ENCODE measurements at places on chromosomes 12 and 14.
A peak's percentile ranks its signal among the peaks of the same experiment; 100 is the strongest.

DNA sequence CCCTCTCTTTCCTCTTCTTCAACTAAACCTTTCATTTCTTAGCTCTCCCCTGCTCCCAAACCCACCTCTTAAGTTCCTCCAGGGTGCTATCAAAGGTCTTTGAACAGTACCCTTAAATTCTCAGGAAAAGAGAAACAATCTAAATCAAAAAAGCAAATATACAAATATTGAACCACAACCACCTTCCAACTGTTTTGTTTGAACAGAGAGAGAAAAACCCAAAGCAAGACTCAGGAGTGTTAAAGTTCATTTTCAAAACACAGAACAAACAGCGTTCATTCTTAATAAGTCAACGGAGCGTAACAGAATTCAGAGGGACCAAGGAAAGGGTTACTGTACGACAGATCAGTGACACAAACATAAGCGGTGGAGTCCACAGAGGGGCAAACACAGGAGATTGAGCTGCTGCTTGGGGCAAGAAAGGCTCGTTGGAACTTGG is 73.3 kb downstream of the NDUFA12 start:
- no peak for DNase-seq

GRCh38 chr12:26691234-26691970 is 141.6 kb downstream of the ITPR2 start:
- peak; percentile 7 for DNase-seq

GRCh38 chr12:2666846-2667245 is 127.9 kb upstream of the FKBP4 start:
- no peak for DNase-seq

- no peak for DNase-seq
Measured at GRCh38 chr12:100114574-100114973, 28.1 kb downstream of the BLTP3B start.

- DNase-seq: peak; percentile 54
Measured at GRCh38 chr14:32078023-32078857, 1.1 kb downstream of the ARHGAP5 start.

GRCh38 chr14:103312006-103312635 is 21.9 kb upstream of the EIF5 start:
- DNase-seq: no peak

DNA sequence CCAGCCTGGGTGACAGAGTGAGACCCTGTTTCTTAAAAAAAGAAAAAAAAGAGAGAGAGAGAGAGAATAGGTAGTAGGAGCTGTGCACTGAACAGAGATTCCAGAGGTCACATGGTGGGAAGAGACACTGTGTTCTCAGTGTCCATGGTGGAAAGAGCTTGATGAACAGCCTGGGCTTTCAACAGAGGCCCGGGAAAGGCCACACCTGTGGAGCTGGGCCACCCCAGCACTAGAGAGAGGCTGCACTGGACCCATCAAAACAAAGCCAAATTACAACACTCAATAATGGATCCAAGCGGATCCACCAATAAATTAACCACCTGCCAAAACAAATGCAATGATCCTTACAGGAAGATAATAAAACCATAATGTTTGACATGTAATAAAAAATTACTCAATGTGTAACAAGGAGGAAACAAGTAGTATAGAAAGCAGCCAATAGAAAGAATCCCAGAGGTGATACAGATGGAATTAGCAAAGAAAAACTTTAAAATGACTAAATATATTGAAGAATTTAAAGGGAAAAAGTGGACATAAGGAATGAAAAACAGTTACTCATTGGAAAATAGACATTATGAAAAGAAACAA is 44.8 kb upstream of the BCL2L14 start:
- DNase-seq: no peak

DNA sequence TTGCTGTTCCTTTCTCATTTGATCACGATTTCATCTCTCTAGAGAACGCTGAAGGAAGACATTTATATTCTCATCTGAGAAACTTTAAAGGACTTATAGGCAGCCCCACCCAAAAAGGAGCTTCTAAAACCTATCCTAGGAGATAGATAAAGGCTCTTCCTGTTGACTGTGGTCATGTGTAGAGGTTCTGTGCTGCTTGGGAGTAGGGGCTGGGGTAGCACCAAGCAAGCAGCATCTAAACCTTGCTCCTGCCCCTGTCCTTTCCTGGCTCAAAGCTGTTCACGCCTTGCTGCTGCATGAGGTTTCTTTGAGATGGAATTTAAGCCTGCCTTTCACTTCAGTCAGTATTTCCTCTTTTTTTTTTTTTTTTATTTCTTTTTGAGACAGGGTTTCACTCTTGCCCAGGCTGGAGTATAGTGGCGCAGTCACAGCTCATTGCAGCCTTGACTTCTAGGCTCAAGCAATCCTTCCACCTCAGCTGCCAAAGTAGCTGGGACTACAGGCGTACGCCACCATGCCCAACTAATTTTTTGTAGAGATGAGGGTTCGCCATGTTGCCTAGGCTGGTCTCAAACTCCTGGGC is 41.4 kb downstream of the RAB35 start:
- DNase-seq: no peak

- no peak for DNase-seq
Measured at GRCh38 chr14:98958048-98958631, 313.9 kb downstream of the BCL11B start.

DNA sequence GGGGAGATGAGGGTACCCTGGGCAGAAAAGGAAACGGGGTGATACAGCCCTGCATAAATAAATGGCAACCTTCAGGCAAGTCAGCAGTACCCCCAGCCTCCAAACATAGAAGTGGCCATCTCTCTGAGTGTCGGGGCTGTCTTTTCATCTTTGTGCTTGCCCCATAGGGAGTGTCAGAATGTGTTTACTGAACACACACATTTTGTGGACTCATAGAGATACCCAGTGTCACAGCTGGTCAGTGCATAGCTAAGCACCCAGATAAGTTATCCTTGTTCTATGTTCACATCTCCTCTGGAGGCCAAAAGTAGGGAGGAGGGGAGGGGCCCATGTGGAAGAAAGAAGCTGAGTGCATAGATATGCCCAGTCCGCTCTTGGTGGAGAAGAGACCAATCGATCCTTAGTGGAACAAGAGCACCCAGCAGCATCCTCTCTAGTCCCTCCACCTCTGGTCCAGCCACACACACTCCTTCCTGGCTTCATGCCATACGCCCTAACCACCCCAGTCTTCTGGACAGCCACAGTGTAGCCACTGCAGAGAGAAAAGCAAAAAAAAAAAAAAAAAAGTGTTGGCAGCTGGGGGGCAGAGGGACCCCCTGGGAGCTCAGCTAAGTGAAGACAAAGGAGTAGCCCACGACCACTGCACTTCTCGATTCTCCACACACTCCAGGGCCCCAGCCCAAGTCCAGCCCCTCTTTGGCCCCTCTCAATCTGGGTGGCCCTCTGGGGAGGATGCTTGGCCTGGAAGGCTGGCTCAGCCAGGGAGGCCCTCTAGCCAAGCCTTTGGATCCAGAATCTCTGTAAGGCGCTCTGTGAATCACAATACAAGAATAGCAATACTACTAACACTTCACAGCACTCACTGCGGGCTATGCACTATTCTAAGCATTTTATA is 2.6 kb downstream of the ITGA7 start:
- no peak for DNase-seq

DNA sequence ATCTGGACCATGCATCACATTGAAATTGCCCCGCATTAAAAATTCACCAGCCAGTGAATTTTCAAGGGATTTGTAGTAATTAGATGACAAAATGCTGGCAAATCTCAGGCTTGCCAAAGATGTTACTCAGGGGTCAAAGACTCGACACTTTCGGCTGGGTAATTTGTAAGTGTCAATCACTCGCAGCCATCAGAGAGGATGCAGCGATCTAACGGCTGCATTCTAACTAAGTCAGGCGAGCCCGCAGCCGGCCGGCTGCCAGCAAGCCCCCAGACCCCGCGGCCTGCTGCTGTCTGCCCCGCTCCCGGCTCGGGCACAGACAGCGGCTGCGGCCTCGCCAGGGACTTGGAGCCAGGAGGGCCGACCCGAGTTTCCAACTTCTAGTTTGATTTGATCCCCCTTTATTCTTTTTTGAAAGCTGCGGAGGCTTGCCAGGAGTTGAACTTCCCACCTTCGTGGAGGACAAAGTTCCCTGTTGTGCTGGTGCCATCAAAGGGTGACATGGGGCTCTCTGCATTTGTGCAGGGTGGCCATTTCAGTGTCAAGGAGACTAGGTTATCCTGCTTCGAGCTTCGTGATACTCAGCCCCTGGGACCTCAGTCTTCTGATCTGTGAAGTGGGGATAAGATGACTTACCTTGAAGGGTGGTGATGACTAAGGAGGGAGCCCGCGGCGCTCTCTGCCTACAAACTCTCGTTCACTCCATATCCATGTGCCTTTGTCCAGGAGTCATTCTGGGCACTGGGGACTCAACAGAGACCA is 169.9 kb downstream of the RBM19 start:
- no peak for DNase-seq

DNA sequence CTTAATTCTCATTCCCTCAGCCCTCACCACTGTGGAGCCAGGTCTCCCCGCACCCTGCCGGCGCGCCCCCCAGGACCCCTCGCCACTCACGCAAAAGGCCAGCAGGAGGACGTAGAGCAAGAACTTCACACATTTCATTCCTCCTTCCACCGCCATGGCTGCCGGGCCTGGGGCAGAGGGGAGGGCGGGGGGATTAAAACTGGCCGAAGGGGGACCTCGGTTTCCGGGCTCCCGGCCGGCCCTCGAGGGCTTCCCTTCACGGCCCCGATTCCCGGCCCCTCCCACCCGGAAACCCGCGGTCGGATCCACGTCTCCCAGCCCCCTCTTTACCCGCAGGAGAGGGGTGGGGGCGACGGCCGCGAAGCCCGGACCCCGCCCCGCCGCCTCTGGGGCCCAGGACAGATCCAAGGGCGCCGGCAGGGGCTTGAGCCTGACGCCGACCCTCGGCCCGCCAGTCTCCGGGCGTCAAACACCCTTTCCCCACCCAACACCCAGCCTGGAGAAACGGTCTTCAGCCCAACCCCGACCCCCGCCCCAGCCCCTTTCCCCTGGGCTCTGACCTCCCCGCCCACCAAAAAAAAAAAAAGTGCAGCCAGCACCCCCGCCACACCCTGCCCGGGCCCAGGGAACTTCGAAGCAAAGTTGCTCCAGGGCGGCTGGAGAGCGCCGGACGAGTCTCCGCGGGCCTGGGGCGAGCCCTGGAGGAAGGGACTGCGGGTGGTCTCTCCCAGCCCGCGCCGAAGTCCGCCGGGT is 447 bp downstream of the CD63 start:
- DNase-seq: peak; percentile 59

GRCh38 chr14:90487031-90487430 is 90.2 kb downstream of the CALM1 start:
- peak; percentile 64 for DNase-seq

DNA sequence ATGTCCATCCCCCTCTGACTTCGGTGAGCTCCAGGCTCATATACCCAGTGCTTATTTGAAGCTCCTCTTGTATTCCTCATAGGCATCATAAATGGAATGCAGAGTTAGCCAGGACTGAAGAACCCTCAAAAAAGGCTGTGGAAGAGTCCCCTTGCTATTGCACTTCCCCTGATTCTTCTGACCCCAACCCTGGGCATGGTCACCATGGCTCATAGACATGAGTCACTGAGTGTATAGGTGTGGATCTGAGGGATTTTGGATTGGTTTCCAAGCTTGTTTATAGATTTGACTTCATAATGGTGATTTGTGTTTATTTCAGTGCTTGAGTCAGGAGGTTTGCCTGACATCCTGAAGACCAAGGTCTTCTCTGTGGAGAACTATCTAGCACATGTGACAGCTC is 98.4 kb upstream of the SLC38A2 start:
- DNase-seq: no peak

DNA sequence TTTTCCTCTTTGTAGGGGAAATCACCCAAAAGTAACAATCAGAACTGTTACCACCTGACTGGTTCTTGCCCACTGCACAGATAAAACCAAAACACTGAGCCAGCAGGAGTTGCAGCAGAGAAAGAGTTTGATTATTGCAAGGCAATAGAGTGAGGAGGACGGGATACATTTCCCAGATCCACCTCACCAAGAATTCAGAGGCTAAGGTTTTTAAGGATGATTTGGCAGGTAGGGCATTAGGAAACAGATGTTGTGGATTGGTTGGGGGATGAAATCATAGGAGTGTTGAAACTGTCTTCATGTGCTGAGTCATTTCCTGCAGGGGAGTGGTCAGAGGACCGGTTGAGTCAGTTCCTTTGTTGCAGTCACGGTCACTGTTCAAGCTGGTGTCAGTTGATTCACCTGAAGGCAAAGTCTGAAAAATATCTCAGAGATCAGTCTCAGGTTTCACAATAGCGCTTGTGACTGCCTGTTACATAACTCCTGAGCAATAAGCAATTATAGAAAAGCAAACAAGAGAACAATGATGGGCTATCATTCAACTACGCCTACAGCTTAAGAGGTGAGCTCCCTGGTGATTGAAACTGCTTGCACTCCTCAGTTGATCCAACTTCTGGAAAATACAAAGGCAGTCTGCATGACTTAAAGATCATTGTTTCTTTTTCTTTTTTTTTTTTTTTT is 20.3 kb upstream of the AMN1 start:
- peak; percentile 99 for DNase-seq

GRCh38 chr14:92638904-92639303 is 109.5 kb downstream of the LGMN start:
- no peak for DNase-seq

- DNase-seq: no peak
Measured at GRCh38 chr14:33908540-33909223, 42.2 kb downstream of the EGLN3 start.

GRCh38 chr12:131675126-131676080 is 35.5 kb upstream of the SFSWAP start:
- DNase-seq: no peak

DNA sequence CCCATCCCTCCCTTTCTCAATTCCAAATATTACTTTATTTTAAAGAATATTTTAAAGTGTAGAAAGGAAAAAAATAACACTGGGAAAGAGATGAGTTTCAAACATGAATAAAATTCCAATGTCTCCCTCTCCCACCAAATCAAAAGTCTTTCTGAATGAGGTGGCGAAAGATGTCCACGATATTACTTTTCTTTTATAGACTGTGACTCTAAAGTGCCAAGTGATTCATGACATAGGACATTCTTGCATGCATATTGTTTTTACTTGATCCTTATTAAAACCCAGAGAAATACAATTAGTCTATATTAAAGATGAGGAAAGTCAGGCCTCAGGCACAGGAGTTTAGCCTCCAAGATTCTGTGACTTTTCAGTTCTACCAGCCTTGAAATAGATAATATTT is 16.0 kb upstream of the LUM start:
- DNase-seq: no peak

DNA sequence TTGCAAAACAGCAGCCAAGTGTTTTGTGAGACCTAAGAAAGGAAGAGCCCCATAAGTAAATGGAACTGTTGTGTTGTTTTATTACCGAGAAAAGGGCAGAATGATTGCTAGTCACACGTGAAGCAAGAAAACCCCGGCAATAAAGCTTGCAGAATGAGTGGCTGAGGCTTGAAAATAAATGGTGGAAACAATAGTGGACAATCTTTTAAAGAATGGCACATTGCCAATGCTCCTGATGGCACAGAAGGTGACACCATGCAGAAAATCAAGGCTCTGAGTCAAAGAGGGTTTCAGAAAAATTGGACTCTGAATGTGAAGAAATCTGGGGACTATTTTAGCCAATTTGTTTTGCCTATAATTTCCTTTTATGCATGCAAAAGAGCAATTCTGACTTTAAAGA is 4.0 kb upstream of the AQP2 start:
- peak; percentile 8 for DNase-seq

Measured in NCI-H345 (cell line).